ENCODE measurements at places on chromosomes 5 and 9.

DNA sequence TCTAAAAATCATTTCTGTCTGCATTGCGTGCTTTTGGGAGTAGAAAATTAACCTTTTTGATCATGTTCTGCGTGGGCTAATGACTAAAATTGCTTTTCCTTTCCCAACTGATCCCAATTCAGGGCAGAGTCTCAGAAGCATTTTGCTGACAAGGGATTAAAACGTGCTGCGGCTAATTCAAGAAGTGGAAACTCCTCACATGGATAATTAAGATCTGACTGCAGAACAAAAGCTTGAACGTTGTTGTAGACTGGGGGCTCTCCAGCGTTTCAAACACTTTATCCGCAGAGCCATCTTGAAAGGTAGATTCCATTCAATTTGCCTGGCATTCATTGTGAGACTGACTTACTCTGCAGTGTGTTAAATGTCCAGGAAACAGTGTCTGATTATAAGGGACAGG, 485.3 kb upstream of the DMAC1 start:
- DNase-seq: no peak

DNA sequence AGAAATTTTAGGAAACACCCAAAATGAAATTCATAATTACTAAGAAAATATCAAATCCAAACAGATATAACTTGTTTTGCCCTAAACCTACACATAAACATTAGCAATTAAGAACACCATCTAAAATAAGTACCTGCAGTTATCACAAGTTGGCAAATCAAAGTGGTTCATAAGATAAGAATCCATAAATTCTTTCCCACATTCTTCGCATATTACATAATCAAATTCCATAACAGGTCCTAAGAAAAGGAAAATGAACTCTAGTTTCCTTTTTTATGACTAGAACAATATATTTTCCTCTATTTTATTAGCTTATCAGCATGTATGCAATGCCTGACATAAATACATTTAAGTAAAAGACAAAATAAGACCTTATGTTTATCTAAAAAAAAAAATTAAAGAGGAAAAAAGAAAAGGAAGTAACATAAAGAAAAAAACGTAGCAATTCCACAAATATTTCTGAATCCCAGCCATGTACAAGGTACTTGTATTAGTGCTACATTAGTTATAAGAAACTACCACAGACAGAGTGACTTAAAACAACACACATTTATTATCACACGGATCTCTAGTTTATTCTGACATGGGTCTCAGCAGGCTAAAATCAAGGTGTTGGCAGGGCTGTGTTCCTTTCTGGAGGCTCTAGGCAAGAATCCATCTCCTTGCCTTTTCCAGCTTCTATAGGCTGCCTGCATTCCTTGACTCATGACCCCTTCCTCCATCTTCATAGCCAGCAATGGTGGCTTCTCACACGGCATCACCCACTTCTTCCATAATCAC, 7.5 kb downstream of the XPA start:
- no peak for DNase-seq

DNA sequence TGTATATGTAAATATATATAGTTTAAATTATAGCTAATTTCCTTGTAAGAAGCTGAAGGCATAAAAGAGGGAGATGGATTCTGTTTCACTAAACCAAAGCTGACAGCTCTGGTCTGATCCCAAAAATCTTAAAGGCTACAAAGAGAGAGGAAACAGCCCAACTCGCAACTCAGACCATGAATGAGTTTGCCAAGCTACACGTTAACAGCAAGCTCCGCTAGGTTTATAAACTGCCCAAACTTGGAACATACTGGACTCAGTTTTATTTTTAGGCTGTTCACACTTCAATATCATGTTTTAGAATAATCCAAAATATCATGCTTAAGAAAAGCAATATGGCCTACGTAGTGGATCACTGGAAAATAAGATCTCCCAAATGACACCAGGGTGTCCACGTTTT, 318.3 kb upstream of the RPS23 start:
- no peak for DNase-seq

DNA sequence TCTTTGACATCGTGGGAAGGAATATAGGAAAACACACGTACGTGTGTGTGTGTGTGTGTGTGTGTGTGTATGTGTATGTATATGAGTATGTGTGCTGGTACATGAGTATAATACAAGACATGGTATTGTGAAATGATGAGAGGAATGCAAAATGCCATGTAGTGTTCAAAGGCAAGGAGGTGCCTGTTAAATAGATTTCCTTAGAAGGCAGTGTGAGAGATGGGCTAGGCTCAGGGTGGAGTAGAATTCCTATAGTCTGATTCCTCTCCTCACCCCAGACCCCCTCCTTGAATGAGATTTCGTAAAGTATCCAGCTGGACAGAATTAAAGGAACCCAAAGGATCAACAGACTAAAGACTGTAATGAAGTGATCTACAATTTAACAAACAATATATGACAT, 11.1 kb downstream of the GPR21 start:
- peak; percentile 70 for DNase-seq

DNA sequence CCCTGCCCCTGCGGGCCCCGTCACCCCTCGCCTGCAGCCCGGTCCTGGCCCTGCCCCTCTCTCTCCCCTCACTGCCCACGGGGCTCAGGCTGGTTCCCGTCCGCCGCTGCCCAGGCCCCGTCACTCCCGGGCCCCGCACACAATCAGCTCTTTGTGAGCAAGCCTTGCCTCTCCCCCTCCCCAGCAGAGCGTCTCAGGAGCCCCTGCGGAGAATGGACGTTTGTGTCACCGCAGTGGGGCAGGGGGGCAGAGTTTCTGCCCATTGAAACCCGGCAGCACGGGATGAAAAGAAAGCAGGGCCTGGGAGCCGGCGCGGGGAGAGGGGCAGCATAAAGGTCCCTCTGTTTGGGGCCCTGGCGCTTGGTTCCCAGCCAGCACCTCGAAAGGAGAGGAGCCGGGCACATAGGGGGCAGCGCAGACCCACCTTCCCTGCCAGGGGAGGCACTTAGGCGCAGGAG, 13.5 kb upstream of the NUP214 start:
- DNase-seq: no peak

GRCh38 chr5:61342071-61342501, 10.0 kb downstream of the ZSWIM6 start:
- peak; percentile 52 for DNase-seq

DNA sequence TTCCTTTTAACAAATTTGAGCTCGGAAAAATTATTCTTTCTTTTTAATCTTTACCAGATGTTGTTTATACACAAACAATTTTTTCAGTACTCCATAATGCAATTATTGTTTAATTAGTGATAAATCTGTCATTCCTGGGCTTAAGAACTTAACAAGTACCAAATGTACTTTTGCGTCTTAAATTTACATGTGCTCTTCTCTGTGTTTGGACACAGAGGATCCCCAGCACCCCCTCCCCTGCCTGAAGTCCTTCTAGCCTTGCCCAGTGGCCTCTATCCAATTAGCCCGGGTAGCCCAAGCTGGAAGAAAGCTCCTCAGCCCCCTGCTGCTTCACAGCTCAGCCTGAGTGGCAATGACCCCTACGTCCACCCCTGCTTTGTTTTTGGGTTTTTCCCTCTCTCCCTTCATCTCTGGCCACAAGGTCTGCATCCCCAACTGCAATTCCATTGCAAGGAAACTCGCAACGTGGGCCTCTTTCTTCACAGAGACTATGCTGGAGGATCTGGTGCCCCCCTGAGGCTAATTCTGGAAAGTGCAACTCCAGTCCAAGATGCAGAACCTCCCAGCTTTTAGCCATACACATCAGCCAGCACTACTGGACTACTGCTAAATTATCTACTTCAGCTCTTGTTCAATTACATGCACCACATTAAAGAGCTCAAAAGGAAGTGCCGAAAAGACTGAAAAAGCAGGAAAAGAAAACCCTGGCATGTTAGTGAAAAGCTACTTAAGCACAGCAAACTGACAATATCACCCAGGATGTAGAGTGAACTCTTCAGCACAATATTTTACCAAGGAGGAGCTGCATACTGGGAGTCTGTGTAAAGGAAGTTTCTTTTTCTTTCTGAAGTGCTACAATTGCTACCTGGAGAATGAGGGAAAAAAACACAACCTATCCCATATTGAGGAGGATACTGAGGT, 186.2 kb downstream of the FANCC start:
- peak; percentile 54 for DNase-seq

- DNase-seq: peak; percentile 50
These were observed 53.2 kb downstream of the IPPK start for GRCh38 chr9:92616655-92617111.

DNA sequence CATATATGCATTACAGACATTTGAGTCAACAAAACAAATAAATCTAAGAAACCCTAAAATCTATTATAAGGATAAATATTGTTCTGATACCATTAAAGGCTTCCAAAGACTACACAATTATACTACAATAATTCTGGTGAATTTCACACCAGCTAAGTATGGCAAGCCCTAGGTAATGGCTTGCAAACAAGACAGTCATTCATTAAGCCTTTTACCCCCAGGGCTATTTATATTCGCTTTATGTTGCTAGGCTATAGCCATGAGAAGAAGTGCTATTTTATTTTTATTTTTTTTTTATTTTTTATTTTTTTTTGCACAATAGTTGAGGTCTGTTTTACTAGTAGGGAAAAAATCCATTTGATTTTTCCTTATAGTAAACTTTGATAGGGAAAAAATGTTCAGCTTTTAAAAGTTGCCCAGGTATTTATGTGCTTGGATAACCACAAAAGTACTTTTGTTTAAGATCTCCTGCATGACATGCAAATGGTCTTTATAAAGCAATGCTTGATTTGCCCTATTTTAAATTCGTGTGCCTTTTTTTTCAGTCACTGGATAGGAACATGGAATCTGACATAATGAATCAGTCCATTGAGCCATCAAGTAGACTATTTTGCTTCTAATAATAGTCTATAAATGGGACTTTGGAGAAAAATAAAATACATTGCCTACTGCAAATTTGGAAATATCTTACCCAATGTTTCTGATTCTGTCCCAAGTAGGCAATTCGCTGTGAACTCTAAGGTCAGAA, 946.3 kb upstream of the COX7C start:
- DNase-seq: no peak

Data from fibroblast of gingiva (primary cell).